ENCODE measurements at places on chromosomes 2 and 18.
A peak's percentile ranks its signal among the peaks of the same experiment; 100 is the strongest.

- no peak for DNase-seq
Observed at GRCh38 chr18:5995626-5996025, 100.3 kb upstream of the TMEM200C start.

DNA sequence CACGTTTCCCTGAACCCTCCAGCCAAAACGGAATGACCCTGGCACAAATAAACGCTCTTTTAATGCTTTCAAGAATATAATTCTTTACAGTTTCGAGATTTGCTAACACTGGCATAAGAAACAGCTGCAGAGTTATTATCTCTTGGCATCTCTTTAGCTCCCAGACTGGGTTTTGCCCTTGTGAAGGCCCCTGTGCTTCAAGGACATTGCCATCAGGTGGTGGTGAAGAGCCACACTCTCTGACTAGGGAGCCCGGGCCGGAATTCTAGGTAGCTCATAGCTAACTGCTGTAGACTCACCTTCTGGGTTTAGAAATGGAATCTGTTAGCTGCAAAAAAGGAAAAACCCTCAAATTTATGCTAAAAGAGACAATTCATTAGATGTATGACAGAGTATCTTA is 13.3 kb upstream of the GALNT14 start:
- no peak for DNase-seq

DNA sequence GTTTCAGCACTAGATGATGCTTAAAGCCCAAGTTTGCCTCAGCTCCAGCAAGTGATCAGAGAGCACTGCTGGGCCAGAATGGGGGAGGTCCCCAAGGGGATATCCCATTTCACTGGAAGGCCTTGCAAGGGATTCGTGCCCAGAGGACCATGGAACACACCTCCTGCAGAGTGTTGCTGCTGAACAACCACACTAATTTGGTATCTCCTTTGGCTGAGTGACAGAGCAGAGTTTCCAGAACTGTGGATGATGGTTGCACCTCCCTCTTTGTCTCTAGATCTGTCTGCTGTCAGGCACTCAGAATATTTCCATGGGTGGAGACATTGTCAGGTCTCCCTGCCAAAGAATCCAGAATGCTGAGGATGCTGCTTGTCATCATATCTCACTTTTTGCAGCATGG is 484.8 kb upstream of the NETO1 start:
- peak; percentile 7 for DNase-seq

DNA sequence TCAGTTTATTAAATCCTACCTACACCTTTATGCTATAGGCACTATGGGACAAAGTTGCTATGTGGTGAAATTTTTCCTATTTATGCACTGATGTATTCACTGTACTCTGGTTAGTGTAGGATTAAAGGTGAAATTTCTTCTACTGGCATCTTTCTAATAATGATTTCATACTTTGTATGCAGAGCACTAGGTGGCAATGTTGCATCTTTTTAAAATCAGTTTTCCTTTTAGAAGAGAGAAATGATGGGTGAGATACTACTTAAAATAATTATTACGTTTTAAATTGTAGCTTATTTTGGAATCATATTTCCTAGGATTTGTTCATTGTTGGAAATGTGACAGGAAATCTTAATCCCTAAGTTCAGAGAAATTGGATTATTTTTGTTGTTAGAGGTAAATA is 150.9 kb downstream of the CD8B2 start:
- DNase-seq = no peak

GRCh38 chr18:13003466-13003896 is 12.3 kb downstream of the CEP192 start:
- peak; percentile 22 for DNase-seq

DNA sequence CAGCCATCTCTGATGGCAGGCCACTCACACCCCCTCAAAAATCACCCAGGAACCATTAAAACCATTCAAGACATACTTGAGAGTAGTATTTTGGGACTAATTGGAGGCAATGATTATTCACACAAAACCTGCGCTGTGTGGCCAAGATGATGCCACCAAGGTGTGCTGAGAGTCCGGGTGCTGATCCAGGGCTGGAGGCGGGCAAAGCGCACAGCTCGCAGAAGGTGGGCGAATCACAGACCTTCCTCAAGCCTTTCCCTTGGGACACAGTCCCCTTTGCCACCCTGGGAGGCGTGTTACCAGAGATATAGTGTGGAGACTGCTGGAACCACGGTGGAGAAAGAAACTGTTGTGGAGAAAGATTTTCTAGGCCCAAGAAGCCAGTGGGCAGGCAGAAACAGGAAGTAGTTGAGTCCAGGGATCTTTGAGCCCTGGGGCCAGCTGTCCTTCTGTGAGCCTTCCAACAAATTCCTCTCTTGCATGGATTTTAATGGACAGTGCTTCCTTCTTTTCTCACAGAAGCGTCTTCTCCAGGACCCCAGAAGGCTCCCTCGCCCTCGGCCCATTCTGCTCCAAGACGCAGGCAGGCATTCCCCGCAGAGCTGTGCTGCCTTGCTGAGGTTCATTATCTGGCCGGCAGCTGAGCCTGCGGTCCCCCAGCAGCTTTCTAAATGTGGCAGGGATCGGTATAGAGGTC is 8.0 kb downstream of the COPS9 start:
- peak; percentile 32 for DNase-seq

- DNase-seq = no peak
Observed at GRCh38 chr18:59893971-59894370, 5.8 kb upstream of the PMAIP1 start.

DNA sequence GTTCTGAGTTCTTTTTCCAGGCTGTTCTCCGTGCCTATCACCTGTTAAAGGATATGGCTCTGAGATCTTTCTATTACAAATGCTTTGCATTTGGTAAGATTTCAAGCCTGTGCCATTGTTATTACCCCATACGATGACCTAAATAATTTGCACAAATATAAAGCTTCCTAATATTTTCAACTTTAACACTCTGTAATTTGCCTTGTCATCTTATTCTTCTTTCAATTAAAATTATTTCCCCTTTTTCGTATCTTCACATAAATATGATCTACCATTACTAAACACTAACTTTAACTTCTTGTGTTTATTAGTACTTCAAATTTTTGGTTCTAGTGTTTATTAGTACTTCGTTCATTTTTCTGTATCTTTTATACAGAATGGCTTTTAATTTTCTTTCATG is 3.2 kb upstream of the MSL3B start:
- DNase-seq = no peak

- DNase-seq = no peak
Observed at GRCh38 chr18:10116574-10116973, 202.8 kb downstream of the VAPA start.

DNA sequence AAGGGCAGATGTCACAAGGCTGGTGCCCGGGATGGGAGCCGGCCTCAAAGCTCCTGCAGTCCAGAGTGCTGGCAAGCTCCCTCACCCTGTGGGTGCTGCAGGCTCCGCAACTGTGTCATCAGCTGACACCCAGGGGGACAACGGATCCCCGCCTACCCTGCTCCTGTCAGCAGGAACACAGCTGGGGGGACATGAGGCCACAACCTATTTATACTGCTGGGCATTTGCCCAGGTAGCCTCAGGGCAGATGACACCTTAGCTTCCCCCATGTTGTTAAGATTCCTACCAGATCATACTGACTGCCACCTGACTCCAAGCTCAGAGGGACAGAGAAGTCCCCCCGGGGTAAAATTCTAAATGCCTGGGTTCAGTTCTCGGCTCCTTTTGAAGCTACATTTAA is 1.2 kb downstream of the ANKRD23 start:
- no peak for DNase-seq

GRCh38 chr2:174716785-174717184 is 47.5 kb downstream of the CHRNA1 start:
- no peak for DNase-seq

DNA sequence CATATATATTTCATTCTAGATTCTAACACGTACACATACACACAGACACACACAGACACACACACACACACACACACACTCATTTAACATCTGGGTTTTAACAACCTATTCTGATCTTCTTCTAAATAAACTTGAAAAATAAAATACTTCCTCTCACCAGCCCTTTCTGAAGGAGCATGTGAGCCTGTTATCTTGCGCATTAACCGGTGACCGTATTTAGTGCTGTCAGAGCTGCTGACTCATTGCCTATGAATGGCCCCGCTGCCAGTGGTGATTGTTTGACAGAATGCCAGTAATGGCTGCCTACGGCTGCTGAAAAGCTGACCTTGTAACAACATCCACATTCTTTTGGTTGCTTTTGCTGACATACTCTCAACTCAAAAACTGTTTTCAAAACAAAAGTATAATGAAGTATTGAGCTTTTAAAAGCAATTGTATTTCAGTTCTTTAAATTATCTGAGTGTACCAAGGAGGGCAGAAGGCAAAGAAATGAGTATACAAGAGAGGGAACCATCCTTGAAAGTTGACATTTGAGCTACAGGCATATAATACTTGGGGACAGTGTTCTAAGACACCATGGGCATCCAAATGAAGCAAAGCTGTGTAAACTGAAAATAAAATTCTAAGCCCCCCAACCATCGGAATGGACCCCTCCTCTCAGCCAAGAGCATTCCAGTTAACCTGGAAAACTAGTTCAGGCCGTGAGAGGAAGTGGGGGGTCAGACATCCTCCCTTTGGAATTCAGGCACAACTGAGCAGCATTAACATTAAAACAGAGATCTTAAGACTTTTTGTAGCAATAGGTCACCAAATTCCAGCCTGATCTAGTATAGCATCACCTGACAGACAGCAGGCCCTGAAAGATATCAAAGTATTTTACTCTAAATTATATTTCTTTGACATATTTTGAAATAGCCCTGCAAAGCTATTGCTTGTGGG is 50.2 kb upstream of the DTNA start:
- DNase-seq = peak; percentile 70

- DNase-seq = no peak
Observed at GRCh38 chr2:56754627-56755026, 570.8 kb downstream of the CCDC85A start.

DNA sequence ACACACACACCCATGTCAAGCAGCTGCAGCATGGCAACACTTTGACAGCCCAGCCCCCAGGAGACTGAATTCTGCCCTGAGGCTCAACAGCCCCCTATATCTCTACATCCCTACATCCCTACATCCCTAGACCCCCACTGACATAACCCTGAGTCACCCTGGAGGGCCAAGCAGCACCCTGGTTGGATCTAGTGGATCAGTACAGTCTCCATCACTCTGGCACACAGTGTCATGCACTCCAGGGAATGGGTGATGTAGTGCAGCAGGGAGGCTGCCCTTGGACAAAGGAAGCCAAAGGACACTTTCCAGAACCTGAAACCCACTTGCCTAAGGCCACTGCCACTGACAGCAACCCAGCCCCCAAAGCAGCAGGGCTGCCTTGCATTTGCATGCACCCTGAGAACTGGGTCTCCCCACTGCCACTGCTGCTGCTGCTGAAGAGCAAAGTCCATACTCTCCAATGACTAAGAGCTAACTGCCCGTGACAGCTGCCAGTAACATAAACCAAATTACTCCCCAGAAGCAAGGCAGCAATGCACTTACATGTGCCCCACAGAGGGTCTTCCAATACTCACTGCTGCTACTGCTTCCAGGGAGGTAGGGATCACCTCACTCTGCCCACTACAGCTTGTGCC is 681.6 kb upstream of the KLHL29 start:
- no peak for DNase-seq

GRCh38 chr2:102438578-102438977 is 15.6 kb downstream of the IL18RAP start:
- DNase-seq = no peak

DNA sequence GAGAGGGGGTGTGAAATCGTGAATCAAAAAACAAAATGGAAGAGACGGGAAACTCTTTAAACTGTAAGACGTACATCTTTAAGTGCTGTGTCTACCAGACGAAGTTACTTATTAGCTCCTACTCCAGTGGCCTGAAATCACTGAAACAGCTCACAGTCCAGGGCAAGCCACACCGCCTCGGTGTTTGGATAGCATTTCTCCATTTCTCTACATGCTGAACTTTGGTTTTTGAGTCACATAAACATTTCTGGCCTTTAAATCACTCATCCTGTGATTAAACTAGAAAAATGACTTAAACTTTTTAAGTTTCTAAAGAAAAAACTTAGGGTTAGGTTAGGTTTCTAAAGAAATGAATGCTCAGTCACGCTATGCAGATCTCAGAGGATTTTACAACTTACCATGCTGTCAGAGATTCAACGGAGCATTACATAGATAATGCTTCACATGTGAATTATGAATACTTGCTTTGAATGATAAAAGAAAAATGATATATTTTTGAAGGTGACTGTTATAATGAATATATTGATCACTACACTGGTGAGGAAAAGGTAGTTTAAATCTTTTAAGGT is 138.4 kb downstream of the MBP start:
- DNase-seq = no peak

DNA sequence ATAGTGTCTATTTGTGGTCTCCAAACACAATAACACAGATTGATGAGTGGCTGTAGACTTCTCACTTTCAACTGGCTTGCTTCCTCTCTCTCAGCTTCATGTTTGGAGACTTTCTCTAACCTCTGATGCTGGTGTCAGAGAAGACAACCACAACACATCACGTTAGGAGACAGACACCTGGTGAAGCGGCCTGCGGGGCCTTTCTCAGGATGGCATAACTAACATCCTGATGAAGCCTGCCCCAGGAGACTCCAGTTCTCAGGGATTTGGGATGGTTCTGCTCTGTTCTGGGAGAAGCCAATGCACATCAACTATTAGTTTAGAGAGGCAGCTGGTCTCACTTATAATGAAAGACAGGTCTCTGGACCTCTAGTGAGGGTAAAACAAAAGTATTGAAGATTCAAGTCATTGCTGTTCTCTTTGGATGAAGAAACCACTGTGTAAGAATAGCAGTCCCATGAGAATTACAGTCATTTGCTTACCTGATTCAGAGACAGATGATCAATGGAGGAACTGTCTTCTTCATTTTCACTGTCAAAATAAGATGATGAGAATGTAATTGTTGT is 2.0 kb downstream of the IL1A start:
- DNase-seq = no peak

- no peak for DNase-seq
Observed at GRCh38 chr2:9141091-9141667, 65.4 kb upstream of the ASAP2 start.

GRCh38 chr2:207219676-207220501 is 54.1 kb upstream of the KLF7 start:
- no peak for DNase-seq

GRCh38 chr2:55451699-55452098 is 32.0 kb upstream of the CCDC88A start:
- no peak for DNase-seq
